Activated T-helper 17 cell treated with anti-CD3 and anti-CD28 coated beads, Interleukin-2, amount 50 U/mL, for 72 hours (primary cell): ENCODE measurements at places on chromosomes 4 and X. TPM values are rescaled to one million over a fixed set of nuclear protein-coding genes. Genes with fewer than 3 reads are reported as not detected.

- ATAC-seq, result no peak
These were observed 149.9 kb upstream of the PAQR3 start for GRCh38 chr4:79088946-79089691.

DNA sequence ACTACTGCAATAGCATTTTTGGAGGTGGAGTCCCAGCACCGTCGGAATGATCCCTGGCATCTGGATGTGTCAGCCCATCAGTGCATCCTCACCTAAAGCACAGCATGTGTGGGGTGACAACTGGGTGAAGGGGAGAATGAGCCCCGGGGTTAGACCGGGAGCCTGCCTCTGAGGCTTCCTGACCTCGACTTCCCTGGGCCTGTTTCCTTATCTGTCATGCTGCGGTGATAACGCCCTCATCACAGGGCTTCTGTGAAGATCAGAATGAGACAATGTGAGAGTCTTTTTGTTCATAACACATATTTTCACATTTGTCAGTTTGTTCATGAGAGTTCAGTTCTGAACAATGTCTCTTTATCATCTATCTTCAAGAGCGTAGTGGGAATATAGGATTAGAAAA is 31.1 kb upstream of the PDLIM3 start:
- ATAC-seq, result peak; percentile 90

DNA sequence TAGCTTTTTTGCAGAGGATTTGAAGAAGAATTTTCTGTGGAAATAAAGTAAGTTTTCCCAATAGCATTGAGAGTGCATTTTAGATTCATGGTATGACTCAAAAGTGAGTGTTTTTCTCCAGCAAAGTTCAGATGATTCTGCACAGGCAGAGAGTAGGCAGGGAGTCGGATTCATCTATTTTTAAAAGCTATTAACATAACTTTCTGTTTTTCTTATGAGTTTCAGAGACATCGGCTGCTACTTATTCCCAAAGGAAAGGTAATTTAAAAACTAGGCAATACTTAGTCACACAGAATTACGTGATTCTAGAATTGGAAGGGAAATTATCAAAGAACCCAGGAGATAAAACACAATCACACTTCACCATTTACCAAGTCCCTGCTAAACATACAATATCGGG is 4.4 kb downstream of the CCDC110 start:
- no peak for ATAC-seq

GRCh38 chrX:155966876-155967275 is 30.6 kb upstream of the IL9R start:
- ATAC-seq, result peak; percentile 62

- no peak for ATAC-seq
These were observed 12.3 kb downstream of the PDE6B start for GRCh38 chr4:637536-638280.

DNA sequence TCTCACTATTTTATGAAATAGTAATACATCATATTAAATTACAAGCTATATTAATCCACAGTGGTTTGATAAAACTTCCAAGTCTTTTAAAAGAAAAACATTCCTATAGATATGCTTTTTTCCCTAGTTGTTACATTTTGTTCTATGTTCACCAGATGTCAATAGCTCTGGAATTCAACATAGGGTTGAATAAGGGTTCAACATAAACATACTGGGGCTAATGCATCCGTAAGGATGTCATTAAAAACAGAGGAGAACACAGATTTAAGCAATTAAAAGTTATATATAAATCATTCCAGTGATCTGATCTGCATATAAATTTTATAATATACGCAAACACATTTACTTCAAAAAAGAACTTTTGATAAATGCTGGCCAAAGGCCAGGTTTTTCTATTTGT is 32.5 kb downstream of the SULT1B1 start:
- ATAC-seq, result no peak

GRCh38 chr4:81021142-81021944 is 9.2 kb upstream of the BMP3 start:
- no peak for ATAC-seq

DNA sequence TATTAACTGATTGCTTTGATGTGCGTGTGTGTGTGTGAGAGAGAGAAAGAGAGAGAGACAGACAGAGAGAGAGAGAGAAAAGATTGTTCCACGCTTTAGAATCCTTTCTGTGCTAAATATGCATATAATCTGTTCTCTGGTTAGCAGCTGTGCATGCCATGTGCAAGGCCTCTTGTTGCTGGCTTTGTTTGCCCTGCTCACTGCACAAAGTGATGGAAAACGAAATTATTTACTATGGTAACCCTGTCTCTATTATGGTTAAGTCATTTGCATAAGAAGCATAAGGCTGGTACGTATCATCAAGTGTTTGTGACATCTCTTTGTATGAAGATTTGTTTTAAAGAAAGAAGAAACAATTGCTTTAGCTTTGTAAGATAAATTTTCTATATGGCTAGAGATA is 190.2 kb upstream of the POF1B start:
- no peak for ATAC-seq

AFF2 gene
- 0.42 TPM for total RNA-seq

OCRL gene
- 0.77 TPM for total RNA-seq
